ENCODE measurements at places on chromosomes 16 and 17. TPM values are rescaled to one million over a fixed set of nuclear protein-coding genes. Genes with fewer than 3 reads are reported as not detected.
A peak's percentile ranks its signal among the peaks of the same experiment; 100 is the strongest.

- DNase-seq = no peak
Measured at GRCh38 chr17:8031261-8031661, 7.6 kb upstream of the ALOX15B start.

Gene C1QTNF1
- 14.6 TPM for total RNA-seq

Gene KCNG4
- total RNA-seq = not detected

GRCh38 chr17:74779948-74780400 is 3.8 kb upstream of the NAT9 start:
- peak; percentile 37 for DNase-seq

Gene HOXB6
- 11.9 TPM for total RNA-seq

DNA sequence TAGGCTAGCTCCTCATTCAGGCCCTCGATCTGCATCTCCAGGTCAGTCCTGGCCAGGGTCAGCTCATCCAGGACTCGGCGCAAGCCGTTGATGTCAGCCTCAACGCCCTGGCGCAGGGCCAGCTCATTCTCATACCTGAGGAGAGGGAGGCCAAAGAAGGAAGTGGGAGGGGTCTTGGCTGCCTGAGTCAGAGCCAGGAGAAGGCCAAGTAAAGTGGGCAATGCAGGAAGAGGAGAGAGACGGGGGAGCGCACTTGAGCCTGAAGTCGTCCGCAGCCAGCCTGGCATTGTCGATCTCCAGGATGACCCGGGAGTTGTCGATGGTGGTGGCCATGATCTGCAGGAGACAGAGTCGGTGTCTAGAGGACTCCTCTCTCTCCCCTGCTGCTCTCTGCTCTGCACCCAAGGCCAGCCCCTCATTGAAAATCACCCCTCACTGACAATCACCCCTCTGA is 1.8 kb downstream of the KRT15 start:
- DNase-seq = no peak

Gene CDH8
- not detected for total RNA-seq

GRCh38 chr16:15605839-15606517 is 37.0 kb downstream of the MARF1 start:
- DNase-seq = no peak

Gene KRT31
- total RNA-seq = not detected

- no peak for DNase-seq
Measured at GRCh38 chr16:2987833-2988232, 7.6 kb upstream of the PKMYT1 start.

DNA sequence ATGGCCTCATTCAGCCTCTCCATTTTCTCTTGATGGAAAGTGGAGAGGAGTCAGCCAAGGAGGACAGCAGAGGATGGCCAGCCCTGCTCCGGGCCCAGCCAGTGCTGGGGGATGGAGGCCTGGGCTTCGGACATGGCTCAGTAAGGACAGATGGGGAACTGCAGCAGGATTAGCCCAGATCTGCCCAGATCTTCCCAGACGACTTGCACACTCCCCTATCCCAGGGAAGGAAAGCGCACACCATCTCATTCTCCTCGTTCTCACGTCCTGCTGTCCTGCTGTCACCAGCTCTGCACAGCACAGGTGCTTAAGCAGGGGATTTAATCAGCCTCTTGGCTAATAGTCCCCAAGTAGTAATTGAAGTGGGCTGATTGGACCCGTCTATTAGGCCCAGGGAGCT is 100.2 kb upstream of the SDK2 start:
- no peak for DNase-seq

DNA sequence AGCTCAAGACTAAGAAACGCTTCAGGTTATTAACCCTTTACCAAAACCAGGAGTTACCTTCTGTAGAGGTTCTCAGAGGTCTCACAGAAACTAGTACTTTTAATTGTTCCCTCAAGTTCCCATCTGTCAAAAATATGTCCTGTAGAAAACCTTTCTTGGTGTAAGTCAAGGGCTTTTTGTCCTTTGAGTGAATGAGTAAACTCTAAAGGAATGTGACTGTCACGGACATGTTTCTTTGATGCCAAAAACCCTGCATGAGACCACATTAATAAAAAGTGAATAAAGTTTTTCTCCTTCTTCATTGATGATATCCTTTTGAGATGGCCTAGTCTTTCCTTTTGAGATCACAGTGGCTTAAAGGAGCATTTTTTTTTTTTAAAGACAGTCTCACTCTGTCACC is 102.9 kb downstream of the NLK start:
- peak; percentile 31 for DNase-seq

GRCh38 chr17:77131904-77132303 is 8.9 kb upstream of the SEC14L1 start:
- DNase-seq = peak; percentile 77

- DNase-seq = no peak
Measured at GRCh38 chr16:14672403-14672971, 21.6 kb downstream of the PLA2G10 start.

DNA sequence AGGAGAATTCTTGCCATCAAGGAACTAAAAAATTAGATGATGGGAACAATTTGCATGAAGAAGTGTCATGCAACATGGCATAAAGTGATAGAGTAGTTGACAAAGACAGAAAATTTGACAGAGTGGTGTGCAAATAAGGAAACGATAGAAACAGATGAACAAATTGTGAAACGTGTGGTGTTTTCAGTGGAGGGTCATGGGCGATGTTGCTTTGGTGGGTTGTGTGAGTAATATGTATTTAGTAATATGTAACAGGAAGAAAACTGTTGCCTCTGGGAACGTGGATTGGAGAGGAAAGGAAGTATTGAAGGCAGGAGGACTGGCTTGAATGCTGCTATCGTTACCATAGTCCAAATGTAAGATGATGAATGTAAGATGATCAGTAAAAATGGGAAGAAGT is 3.6 kb downstream of the COX10 start:
- DNase-seq = no peak

GRCh38 chr16:67339453-67339852 is 12.8 kb downstream of the LRRC36 start:
- peak; percentile 54 for DNase-seq
